ENCODE measurements at places on chromosomes 2 and 18.

DNA sequence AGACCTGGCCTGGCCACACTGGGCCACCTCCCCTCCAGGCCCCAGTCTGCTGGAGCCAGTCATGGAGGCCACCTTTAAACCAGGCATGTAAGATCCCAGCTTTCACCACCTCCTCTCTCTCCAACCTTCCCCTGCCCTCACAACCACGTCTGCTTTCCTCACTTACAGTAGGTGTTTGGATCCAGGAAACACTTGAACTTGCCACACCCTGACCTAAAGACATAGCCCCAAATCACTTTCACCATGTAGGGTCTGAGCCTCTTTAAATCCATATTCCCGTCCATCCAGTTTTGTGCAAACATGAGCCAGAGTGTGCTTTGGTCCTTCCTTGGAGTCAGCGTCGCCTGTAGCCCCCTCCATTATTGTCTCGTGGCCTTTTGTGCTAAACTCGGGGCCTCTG lies 66.8 kb downstream of the NRP2 start:
- no peak for DNase-seq

- DNase-seq = no peak
Measured at GRCh38 chr18:54109131-54109683, 115.3 kb downstream of the MBD2 start.

DNA sequence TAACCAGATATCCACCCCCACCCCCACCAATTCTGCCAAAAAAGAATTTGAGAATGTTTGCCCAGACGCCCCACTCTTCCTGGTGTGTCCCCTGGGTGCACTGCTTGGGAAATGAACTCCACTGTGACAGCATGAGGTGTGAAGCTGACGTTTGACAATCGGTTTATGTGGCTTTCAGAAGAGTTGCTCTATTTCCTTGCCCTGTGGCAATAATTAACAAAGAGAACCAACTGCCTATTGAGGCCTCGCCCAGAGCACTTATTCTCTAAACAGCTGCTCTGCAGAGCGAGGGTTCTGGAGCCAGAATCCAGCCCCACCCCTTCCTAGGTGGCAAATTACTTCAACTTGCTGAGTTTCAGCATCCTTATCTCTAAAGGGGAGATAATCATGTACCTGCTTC lies 115.8 kb upstream of the SIX3 start:
- DNase-seq = no peak

- DNase-seq = no peak
Measured at GRCh38 chr18:80126797-80127196, 17.7 kb downstream of the ADNP2 start.

DNA sequence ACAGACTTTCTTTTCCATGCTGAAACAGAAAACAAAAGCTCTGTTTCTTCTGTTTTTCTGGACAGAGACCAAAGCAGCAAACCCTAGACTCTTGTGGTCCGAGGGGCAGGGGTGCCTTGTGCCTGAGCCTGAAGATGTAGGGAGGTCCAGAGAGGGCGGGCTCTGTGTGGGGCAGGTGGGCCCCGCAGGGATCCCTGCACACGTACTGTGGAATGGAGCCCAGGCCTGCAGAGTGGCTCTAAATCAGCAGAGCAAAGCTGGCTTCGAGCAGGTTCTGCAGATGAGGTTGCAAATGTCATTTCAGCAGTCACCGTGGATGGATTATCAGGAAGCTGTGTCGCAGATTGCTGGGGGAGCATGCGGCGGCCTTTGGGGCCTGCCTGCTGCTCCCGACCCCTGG lies 438.6 kb downstream of the RNF144A start:
- DNase-seq = no peak

DNA sequence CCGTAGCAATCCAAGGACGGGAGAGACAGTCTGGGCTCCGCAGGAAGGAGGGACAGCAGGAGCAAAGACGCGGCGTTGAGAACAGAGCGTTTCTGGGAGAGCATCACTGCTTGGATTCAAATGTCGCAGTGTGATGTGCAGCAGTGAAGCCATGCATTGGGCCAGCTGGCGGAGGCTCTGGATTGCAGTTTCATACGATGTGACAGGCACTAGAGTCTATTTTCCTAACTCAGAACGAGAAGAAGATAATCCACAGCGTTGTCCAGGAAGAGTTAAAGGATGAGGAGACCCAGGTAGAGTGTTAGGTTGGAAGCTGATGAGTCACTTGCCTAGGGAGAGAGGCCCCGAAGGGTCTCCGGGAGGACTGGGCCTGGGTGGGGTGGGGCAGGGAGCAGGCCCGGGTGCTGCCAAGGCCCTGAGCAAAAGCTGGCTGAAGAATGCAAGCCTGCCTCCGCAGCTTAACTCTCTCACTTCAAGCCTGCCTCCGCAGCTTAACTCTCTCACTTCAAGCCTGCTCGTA lies 17.7 kb upstream of the SEMA4C start:
- no peak for DNase-seq

DNA sequence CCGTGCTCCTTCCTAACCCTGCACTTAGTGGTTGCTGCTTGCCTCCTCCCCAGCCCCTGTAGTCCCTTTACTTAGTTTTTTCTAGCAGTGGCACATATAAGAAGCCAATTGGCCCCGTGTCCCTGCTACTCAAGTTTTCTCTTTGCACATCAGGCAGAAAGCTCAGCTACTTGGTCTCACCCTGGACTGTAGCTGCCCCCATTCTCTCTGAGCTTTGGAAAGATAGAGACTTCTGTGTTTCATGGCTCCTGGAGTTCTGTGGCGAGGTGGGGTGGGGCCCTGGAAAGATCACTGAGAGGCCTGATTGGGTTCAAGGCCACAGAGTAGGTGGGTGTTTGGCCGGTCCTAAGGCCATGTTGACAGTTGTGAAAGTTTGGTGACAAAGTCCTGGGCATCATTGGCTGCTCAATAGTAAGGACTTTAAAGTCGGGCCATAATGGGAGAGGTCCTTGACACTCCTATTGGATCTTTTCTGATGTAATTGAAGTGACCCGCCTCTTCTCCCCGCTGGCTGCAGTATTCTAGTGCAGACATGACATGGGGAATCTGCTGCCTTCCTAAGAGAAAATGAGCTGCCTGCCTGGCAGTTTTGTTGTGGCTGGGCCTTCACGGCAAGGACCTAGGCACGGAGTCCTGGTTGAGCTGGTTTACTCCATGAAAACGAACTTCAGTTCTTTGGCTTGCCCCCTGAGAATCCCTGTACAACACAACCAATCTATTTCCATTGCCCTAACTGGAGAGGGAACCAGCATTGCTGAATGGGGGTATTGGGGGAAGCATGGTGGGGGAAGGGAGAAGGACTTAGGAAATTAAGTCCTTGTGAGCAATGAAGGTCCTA lies 26.2 kb upstream of the CYP27A1 start:
- no peak for DNase-seq

DNA sequence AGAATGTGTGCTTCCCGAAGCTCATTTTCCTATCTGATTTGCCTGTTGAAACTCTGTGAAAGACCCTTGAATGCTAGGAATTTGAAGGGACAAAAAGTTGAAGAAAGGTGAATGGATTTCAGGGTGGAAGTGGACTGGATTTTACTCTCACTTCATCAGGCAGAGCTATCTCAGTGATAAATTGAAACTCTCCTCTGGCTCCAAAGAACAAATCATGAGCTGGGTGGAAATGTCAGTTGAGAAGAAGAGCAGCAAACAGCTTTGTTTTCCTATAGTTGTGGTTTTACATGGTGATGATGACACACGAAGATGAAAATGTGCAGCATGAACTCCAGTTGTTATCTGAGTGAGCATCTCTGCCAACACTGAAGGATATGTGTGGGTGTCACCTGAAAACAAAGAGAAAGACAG lies 34.4 kb downstream of the CD28 start:
- DNase-seq = no peak

DNA sequence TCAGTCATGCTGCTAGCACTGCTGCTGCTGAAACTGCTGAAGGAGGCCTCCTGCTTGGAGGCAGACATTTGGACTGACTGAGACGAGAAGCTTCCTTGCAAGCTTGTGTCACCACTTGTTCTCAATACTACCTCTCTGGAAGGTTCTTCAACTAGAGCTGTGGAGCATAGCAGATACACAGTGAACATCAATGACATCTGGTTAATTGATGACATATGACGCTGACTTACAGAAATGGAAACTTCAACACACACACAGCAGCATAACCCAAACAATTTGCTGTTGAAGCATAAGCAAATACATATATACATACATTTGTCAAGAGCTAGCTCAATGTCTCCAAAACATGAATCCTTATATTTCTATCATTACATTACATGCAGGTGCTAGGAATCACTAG lies 47.3 kb downstream of the PLEKHA3 start:
- no peak for DNase-seq

- DNase-seq = no peak
Measured at GRCh38 chr2:168220965-168221819, 26.2 kb downstream of the STK39 start.

DNA sequence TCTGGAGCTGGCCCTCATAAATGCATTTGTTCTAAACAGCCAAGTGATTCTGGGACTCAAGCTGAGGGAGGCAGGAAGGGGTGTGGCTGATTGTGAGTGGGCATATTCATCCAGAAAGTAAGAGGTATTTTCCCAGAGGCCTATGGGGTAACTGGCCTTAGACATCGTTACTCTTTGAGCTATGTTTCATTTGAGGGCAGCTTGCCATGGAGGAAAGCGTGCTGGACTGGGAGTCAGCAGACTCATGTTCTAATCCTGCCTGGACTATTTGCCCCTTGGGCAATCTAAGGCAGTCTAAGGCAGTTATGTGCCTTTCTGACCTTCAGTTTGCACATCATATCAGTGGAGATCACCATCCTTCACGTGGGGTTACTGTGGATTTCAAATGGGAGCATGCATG lies 93.5 kb upstream of the SLC14A2 start:
- DNase-seq = no peak

GRCh38 chr18:6406075-6406909 lies 8.4 kb downstream of the L3MBTL4 start:
- no peak for DNase-seq

DNA sequence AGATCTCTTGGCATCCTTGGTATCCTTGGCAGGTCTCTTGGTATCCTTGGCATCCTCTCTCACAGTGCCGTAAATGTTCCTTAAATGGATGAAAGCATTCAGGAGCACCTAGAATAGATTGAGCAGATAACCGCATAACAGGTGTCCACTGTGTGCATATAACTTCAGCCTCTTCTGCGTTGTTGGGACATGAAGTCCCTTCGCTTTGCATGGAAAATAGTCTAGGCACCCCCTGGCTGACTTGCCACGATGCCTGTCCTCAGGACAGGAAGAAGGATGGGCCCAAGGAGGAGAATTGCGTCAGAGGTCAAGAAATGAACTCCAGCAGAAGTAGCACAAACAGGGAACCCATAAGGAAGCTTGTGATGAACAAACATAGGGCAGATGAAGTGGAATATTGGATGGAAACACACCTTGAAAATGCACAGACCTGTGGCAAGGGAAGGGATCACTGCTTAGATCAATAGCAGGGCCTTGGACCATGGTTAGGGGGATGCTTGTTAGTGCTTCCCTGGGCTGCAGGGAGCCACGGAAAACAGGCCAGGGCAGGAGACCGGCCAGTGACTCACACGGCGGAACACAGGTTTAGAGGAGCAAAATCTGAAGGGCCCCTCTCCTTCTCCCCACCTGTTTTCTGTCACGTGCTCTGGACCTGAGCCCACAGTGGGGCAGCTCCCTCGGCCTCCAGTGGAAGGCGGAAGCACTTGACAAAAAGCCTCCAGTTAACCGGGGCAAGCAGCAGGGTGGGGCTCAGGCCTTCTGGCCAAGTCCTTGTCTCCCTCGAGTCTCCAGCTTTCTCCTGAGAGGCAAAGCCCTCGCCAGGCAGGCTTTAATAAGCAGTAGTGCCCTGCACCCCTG lies 99.2 kb upstream of the ASAP2 start:
- no peak for DNase-seq

- no peak for DNase-seq
Measured at GRCh38 chr2:42142547-42143184, 26.5 kb upstream of the EML4 start.

GRCh38 chr2:40325116-40325515 lies 126.8 kb downstream of the SLC8A1 start:
- DNase-seq = no peak

- no peak for DNase-seq
Measured at GRCh38 chr2:32591669-32592463, 36.0 kb upstream of the TTC27 start.

DNA sequence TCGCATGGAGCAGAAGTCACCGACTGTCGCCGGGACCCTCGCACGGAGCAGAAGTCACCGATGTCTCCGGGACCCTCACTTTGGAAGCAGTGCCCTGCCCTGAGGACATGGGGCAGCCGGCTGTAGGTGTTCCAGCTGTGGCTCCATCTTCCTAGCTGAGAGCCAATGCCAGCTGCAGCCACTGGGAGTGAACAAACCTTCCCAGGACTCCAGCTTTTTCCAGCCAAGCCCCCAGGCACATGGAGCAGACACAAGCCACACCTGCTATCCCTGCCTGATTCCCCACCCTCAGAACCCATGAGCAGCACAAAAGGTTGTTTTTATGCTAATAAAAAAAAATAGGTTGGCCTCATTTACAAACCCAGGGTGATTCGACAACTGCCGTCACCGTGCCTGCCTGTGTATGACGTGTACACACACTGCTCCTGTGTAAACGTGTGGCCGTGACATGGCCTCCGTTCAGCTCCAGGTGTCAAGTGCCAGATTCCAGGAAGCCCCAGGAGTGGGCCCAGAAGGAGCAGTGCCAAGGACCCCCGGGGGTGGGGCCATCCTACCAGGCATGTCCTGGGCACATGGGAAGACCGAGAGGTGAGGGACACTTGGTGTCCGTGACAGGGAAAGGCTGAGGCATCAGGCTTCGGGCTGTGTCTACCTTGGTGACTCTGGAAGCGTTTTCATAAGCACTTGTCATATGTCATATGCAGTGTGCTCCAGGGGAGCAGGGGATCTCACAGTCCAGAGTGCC lies 91.5 kb downstream of the EIPR1 start:
- DNase-seq = no peak

DNA sequence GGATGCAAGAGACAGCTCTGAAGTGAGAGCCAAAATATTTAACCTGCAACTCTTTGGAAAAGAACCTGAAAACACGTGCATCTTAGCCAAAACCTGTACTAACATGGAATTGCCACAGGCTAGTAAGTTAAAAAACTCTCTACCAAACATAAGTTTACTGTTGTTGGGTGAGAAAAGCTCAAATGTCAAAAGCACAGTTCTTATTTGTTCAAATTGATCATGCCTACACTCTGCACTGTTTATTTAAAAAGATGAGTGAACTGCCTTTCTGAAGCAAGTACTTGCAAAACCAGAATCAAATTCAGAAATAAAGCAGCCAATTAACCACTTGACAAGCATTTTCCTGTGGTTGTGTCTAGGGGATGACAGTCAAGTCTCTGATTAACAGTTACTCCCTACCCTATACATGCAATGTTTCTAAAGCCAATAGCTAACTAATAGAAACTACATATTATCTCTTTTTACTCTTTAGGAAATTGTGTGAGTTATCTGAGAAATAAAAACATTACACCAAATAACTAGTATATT lies 5.6 kb downstream of the IKZF2 start:
- DNase-seq = no peak

DNA sequence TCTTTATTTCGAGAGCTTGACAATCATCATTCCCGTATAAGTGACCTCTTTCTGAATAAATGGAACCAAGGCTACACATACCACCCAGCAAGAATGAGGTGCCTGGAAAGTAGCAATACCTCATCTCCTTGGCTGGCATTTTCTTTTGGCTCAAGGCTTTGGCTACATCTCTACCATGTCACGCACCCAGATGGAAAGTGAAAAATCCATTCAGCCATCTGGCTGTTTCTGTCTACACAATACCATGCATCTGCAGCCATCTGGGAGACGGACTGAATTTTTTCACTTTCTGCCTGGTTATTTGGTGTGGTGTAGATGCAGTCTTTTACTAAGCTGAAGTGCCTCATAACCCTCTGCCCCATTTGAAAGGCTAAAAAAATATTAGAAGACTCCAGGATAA lies 566.9 kb downstream of the BCL11A start:
- no peak for DNase-seq

GRCh38 chr2:150478200-150478974 lies 9.1 kb downstream of the RND3 start:
- DNase-seq = no peak

GRCh38 chr2:102470168-102470567 lies 2.9 kb upstream of the SLC9A4 start:
- no peak for DNase-seq

All from activated T-cell treated with anti-CD3 and anti-CD28 coated beads for 48 hours (primary cell).